Ascending aorta (tissue), 2 donors: ENCODE measurements at places on chromosomes 12 and 14. TPM values are rescaled to one million over a fixed set of nuclear protein-coding genes. Genes with fewer than 3 reads are reported as not detected.

GRCh38 chr12:47192051-47192450 is 112.3 kb upstream of the AMIGO2 start:
- no peaks in the 10 kb centered on the region for H3K27me3 ChIP-seq
- peaks cover 5% of the 10 kb centered on the region for H3K4me1 ChIP-seq
- no peaks in the 10 kb centered on the region for H3K36me3 ChIP-seq
- DNase-seq, result no peak

DNA sequence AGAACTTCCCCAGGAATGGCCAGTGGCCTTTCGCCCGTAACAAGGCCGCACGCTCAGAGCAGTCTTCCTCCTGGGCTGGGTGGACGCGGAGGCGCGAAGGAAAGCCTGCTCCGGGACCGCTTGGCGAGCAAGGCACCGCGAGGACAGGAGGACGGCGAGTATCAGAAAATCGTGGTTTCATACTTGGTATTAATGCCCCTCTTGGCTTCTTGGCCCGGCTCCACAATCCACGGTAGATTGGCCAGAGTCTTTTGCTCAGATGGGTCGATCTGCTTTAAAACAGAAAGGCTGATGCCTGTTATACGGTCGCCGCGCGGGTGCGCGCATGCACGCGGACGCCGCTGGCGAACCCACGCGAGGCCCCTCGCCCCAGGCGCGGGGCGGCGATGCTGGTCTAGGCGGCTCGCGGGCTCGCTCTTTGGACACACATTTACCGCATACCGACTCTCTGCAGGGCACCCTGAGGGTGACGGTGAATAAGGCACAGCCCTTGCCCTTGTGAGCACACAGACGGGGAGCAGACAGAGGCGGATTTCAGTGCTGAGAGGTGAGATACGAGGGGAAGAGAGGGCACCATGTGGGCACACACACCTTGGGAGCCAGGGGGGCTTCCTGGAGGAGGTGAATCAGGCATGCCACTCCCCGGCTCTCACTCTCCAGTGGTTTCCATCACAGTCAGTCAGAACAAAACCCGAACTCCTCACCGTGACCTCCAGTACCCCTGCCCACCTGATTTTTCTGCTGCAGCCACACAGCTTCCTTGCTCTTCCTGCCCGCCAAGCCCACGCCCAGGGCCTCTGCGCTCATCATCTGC is 100.7 kb downstream of the APAF1 start:
- H3K4me3 ChIP-seq, result peak overlapping the region; percentile 60
- no peak for DNase-seq
- H3K4me1 ChIP-seq, result peaks cover 3% of the 10 kb centered on the region
- no peaks in the 10 kb centered on the region for H3K36me3 ChIP-seq
- no peak overlapping the region for H3K27ac ChIP-seq
- no peaks in the 10 kb centered on the region for H3K27me3 ChIP-seq

Gene HOXC9
- 1.2 TPM for total RNA-seq

Gene RNASE7
- total RNA-seq, result not detected

Gene DEGS2
- 1.6 TPM for total RNA-seq

DNA sequence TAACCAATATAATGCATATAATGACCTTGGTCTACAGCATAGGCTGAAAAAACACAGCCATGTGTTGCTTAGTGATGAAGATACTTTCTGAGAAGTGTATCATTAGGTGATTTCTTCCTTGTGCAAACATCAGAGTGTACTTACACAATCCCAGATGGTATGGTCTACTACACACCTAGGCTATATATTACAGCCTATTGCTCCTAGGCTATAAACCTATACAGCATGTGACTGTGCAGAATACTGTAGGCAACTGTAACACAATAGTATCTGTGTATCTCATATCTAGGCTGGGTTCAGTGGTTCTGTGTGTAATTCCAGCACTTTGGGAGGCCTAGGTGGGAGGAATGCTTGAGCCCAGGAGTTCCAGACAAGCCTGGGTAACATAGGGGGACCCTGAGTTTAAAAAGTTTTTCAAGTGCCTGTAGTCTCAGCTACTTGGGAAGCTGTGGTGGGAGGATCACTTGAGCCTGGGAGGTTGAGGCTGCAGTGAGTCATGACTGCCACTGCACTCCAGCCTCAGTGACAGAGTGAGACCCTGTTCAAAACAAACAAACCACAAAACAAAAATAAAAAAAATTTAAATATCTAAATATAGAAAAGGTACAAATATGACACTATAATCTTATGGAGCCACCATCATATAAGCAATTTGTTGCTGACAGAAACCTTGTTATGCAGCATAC is 66.6 kb downstream of the GRIP1 start:
- no peaks in the 10 kb centered on the region for H3K4me1 ChIP-seq
- H3K36me3 ChIP-seq, result no peaks in the 10 kb centered on the region
- no peak overlapping the region for H3K27ac ChIP-seq
- no peak overlapping the region for H3K4me3 ChIP-seq

Gene KRT79
- total RNA-seq, result not detected

Gene PTPN11
- 70.2 TPM for total RNA-seq

Gene DIO2
- 17.8 TPM for total RNA-seq

Gene FOS
- 4,268 TPM for total RNA-seq

- no peaks in the 10 kb centered on the region for H3K4me1 ChIP-seq
- no peak for DNase-seq
- H3K4me3 ChIP-seq, result peak overlapping the region; percentile 65
Measured at GRCh38 chr14:73245480-73246325, 8.4 kb downstream of the PAPLN start.

GRCh38 chr14:50954811-50955372 is 10.6 kb upstream of the PYGL start:
- H3K27ac ChIP-seq, result no peak overlapping the region
- H3K36me3 ChIP-seq, result no peaks in the 10 kb centered on the region
- no peaks in the 10 kb centered on the region for H3K27me3 ChIP-seq
- no peak overlapping the region for H3K4me3 ChIP-seq

GRCh38 chr14:52307376-52307775 is 6.7 kb upstream of the PTGER2 start:
- no peaks in the 10 kb centered on the region for H3K27me3 ChIP-seq
- H3K36me3 ChIP-seq, result no peaks in the 10 kb centered on the region
- no peak overlapping the region for H3K4me3 ChIP-seq
- no peak overlapping the region for H3K27ac ChIP-seq

DNA sequence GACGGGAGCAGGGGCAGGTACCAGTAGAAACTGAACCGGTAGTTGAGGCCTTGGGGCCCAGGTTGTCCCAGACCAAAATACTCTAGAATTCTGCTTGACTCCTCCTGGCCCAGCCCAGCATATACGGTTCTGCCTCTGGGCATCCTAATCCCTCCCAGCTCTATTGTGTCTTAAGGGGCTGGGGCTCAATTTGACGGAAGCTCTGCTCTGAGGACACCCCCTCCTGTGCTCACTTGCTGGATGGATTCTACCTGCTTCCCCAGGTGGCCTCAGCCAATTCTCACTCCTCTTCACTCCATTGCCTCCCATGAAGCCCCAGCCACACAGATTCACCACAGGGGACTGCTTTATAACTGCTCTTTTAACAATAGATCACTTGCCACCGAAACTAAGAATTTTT is 219.5 kb upstream of the FKBP4 start:
- no peaks in the 10 kb centered on the region for H3K27me3 ChIP-seq
- H3K36me3 ChIP-seq, result peaks cover 15% of the 10 kb centered on the region
- no peaks in the 10 kb centered on the region for H3K4me1 ChIP-seq

Gene FAM90A1
- total RNA-seq, result not detected

DNA sequence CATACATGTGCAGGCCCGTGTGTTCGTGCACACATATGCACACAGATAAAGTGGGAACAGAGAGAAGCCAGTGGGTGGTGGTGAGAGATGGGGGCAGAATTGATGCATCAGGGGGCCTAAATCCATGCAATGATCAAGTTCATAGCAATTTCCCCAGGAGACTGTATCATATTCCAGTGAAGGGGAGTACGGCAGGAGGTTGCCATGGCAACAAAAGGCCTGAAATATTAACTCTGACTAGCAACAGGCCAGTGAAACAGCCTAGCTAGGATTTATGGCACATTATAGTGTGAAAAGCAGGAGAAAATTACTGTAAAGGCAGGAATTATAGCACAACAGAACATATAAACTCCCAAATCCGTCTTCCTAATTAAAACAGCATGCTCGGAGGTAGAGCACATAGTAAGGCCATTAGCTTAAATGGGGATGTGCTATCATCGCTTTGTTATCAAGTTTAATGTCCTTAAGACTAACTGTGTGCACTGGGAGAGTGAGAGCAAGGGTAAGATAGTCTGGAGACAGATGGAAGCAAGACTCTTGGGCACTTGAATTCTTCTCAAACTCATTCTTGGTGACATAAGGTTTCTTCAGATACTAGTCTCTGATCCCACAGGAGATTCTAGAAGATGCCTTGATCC is 806.3 kb downstream of the DIO2 start:
- H3K27ac ChIP-seq, result no peak overlapping the region
- DNase-seq, result no peak
- H3K27me3 ChIP-seq, result no peaks in the 10 kb centered on the region
- H3K4me1 ChIP-seq, result no peaks in the 10 kb centered on the region

- no peaks in the 10 kb centered on the region for H3K36me3 ChIP-seq
- H3K27me3 ChIP-seq, result no peaks in the 10 kb centered on the region
- no peaks in the 10 kb centered on the region for H3K4me1 ChIP-seq
- no peak for DNase-seq
- H3K4me3 ChIP-seq, result no peak overlapping the region
Measured at GRCh38 chr14:51188566-51189185, 51.4 kb upstream of the TMX1 start.

- peaks cover 14% of the 10 kb centered on the region for H3K4me1 ChIP-seq
- H3K36me3 ChIP-seq, result no peaks in the 10 kb centered on the region
- no peak overlapping the region for H3K4me3 ChIP-seq
- DNase-seq, result no peak
- H3K27me3 ChIP-seq, result no peaks in the 10 kb centered on the region
Measured at GRCh38 chr14:104582005-104582404, 2.4 kb downstream of the C14orf180 start.

- H3K27me3 ChIP-seq, result no peaks in the 10 kb centered on the region
- H3K27ac ChIP-seq, result no peak overlapping the region
- DNase-seq, result no peak
- H3K4me3 ChIP-seq, result no peak overlapping the region
- no peaks in the 10 kb centered on the region for H3K4me1 ChIP-seq
Measured at GRCh38 chr12:117092886-117093285, 6.3 kb downstream of the TESC start.
